Calu3 (cell line): ENCODE measurements at places on chromosomes 7 and 10. TPM values are rescaled to one million over a fixed set of nuclear protein-coding genes. Genes with fewer than 3 reads are reported as not detected.

DNA sequence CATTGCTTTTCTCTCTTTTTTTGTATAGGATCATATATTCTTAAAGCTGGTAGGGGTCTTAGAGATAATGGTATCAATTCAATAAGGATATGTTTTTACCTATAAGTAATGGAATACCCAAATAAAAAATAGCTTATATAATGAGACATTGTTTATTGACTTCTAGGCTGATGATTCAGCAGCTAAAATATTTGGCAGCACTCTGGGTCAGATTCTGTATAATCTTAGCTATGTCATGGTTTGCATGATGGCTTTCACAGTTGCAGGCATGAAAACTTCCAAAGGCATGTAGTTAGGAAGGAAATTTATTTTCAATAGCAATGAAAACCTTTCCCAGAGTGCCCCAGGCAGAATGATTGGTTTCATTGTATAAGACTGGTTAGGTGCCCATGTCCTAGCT lies 32.1 kb upstream of the A1CF start:
- H3K27ac ChIP-seq, result no peak overlapping the region
- no peak for DNase-seq
- no peaks in the 10 kb centered on the region for H3K4me1 ChIP-seq
- H3K27me3 ChIP-seq, result peaks cover 13% of the 10 kb centered on the region
- no peaks in the 10 kb centered on the region for H3K36me3 ChIP-seq

DNA sequence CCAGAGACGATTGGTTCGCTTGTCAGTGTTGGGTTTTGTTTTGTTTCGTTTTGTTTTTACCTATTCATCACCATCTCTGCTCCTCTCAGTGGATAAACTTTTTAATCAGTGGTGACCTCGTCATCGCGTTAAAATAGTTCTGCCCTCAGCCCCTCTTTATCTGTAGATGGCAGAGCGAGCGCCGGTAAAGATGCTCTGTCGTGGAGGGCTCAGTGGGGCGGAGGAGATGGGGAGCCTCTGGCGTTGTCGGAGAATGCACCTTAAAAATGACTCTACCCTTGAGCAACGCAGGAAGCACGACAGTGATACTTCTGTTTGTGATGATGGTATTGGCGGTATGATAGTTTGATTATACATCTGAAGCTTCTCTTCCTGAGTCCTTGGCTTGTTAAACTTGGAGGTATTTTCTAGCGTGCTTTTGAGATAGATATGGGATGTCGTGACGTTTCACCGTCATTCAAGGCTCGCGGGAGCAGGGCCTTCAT lies 554 bp downstream of the CSGALNACT2 start:
- peaks cover 38% of the 10 kb centered on the region for H3K36me3 ChIP-seq
- peaks cover 17% of the 10 kb centered on the region for H3K27me3 ChIP-seq
- no peak for DNase-seq

- no peak overlapping the region for H3K27ac ChIP-seq
- peaks cover 14% of the 10 kb centered on the region for H3K4me1 ChIP-seq
- DNase-seq, result no peak
- H3K27me3 ChIP-seq, result no peaks in the 10 kb centered on the region
- no peaks in the 10 kb centered on the region for H3K36me3 ChIP-seq
- no peak overlapping the region for H3K4me3 ChIP-seq
Observed at GRCh38 chr10:52645187-52645758, 127.3 kb downstream of the MBL2 start.

DNA sequence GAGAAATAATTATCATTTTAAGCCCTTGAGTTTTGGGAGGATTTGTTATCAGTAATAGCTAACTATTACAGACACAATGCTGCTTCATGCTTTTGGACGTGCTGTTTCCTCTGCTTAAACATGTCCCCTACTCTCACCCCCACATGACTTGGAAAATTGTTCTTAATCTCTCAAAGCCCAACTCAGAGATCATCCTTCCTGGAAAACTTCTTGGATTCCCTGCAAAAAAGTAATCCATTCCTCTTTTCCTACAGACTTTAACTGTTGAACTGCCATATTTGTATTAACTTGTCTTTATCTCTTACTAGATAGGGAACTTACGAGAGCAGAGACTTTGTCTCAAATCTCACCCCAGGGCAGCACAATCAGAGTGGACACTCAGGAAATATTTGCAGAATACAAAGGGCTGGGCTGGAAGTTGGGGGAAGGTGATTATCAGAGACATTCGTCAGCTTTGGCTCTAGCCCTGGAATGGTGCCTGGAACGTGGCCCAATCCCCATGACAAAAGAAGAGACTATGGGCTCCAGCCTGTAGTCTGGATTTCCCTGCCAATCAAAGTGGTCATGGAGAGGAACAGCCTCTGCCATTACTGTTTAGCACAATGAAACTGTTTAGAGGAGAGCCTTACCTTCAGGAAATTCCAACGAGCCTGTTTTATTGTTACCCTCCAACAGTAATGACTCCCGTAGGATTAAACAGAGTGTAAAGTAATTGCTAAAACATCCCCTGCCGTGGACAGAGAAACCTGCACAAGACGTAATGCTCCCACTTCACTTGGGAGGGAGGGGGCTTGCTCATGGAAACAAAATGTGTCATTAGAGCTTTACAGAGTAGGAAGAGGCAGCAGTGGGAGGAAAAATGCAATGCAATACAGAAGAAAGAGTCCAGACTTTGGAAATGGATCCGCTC lies 140.4 kb upstream of the AUTS2 start:
- no peak overlapping the region for H3K27ac ChIP-seq
- no peak overlapping the region for H3K4me3 ChIP-seq
- DNase-seq, result no peak
- H3K36me3 ChIP-seq, result no peaks in the 10 kb centered on the region

DNA sequence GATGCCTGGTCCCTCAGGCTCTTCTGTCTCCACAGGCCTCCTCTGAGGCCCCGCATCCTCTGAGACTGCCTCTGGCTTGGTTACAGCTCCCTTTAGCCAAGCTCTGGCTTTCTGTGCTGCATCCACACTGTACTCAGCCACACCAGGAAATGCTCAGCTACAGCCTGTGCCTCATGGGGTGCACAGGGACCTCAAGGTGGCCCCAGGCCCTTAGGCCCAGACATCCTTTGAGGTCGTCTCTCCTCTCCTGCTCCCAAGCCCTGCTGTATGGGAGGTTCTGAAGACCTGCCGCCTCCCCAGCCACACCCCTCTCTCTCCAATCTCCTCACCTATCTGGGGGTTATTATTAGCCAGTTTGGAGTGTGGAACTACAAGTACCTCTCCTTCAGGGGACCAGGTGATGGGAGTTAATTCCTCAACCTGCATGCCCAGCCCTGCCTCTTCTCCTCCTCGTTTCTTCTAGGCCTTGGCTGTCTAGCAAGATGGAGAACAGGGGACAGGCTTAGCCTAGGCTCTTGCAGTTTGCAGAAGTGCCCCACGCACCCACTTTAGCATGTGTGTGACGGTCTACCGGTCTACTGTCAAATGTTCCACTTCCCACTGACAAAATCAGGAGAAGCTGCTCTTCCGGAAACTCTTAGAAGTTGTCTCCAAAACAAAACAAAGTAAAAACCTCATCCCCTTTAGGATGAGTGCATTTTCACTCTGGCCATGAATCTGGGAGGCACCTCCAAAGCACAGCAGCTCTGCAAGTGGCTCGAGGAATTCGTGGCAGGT lies 64.0 kb upstream of the WAC start:
- H3K4me3 ChIP-seq, result no peak overlapping the region
- no peak for DNase-seq
- H3K27me3 ChIP-seq, result no peaks in the 10 kb centered on the region
- H3K36me3 ChIP-seq, result no peaks in the 10 kb centered on the region
- H3K4me1 ChIP-seq, result peaks cover under 1% of the 10 kb centered on the region
- no peak overlapping the region for H3K27ac ChIP-seq

GRCh38 chr7:77714195-77714594 lies 17.9 kb downstream of the RSBN1L start:
- H3K36me3 ChIP-seq, result peaks cover 5% of the 10 kb centered on the region
- DNase-seq, result no peak
- no peak overlapping the region for H3K4me3 ChIP-seq

DNA sequence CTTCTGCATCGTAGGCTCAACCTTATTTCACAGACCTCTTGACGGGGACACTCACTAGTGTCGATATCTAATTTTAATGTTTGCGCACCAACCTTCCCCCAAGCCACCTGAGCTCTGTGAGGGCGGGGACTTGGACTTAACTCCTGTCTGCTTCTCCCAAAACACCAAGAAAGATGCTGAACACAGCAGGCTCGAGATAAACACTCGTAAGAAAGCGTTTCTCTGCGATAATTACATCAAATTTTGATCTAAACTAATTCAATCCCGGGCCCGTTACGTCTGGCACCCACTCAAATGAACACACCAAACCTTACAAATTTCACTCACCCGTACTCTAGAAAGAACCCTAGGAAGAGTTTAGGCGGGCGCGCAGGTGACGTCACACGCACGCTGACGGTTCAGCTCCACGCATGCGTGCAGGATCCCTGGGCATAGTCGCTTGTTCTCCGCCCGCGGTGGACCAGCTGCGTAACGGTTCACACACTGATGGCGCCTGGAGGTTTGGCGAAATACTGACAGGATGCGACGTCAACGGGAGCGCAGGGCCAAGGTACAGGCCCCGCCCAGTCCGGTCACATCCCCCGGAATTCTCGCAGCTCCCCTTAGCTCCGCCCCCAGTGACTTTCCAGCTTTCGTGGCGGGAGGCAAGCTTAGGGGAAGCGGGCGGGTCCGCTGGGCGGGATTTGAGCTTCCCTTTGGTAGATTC lies at the start of gene POT1:
POT1 (minus strand) TSS at position 359 of the 706 bp plus-strand sequence. CDS start 32,652 bp downstream, outside the sequence.
- H3K4me1 ChIP-seq, result peaks cover 13% of the 10 kb centered on the region
- peak within 1 kb of the TSS; percentile 97 for H3K4me3 ChIP-seq
- peak; percentile 97 for DNase-seq
- peak within 1 kb of the TSS; percentile 97 for H3K27ac ChIP-seq

DNA sequence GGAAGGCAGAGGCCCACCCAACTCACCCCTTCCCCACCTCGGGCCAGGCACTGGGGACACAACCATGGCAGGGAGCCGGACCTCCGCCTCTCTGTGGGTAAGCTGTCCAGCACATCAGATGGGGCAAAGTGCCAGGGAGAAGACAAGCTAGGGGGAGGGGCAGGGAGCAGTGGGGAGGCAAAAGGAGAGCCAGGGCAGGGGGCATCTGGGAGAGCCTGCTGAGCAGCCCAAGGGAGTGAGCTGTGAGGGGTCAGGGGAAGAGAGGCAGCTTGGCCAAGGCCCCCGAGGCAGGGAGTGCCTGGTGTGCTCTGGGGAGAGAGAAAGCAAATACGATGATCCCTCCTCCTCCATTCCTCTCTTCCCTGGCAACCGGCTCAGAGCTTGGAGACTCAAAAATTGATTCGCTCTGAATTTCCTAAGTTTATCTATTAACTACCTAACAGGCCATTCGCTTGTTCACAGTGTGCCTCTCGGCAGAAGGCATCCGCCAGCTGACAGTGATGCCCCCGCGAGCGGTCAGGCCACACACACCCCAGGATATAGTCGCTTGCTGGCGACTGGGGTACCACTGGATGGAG lies 4.5 kb downstream of the CAMK2B start:
- H3K36me3 ChIP-seq, result peaks cover 4% of the 10 kb centered on the region
- no peak overlapping the region for H3K4me3 ChIP-seq
- peaks cover 77% of the 10 kb centered on the region for H3K27me3 ChIP-seq
- no peaks in the 10 kb centered on the region for H3K4me1 ChIP-seq

DNA sequence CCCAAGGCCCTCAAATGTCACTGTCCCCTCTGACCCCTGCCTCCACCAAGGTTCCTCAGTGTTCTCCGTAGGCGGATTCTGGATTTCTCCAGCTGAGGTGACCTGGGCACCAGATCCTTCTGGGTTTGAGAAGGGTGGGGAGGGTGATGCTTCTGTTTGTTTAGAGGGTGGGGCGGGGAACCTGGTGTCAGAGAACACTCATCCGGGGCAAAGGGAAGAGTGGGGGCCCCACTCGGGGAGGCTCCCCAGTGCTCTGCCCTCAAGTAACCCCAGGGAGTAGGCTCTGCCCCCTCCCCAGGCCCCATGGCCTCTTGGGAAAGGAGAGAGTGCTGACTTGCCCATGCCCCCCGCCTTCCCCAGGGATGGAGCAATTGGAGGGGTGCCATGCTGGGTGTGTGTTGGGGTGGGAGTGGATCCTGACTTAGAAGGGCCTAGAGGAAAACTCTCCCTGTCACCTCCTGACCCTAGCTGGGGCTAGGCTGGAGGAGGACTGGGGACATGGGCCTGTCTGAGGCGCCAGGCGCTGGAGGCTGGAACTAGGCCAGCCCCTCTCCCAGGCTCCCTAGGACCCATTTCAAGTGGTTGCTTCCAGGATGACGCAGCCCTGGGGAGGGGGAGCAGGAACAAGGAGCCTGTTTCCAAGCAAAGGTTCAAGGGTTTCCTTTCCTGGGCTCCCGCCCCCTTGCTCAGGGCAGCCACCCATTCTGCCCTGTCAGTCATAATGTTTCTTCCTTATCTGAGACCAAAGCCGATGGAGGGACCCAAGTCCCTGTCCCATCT lies 27.9 kb downstream of the KAZALD1 start:
- no peak for DNase-seq
- no peak overlapping the region for H3K27ac ChIP-seq
- H3K27me3 ChIP-seq, result peaks cover 64% of the 10 kb centered on the region
- H3K4me3 ChIP-seq, result no peak overlapping the region
- H3K4me1 ChIP-seq, result peaks cover 10% of the 10 kb centered on the region

DNA sequence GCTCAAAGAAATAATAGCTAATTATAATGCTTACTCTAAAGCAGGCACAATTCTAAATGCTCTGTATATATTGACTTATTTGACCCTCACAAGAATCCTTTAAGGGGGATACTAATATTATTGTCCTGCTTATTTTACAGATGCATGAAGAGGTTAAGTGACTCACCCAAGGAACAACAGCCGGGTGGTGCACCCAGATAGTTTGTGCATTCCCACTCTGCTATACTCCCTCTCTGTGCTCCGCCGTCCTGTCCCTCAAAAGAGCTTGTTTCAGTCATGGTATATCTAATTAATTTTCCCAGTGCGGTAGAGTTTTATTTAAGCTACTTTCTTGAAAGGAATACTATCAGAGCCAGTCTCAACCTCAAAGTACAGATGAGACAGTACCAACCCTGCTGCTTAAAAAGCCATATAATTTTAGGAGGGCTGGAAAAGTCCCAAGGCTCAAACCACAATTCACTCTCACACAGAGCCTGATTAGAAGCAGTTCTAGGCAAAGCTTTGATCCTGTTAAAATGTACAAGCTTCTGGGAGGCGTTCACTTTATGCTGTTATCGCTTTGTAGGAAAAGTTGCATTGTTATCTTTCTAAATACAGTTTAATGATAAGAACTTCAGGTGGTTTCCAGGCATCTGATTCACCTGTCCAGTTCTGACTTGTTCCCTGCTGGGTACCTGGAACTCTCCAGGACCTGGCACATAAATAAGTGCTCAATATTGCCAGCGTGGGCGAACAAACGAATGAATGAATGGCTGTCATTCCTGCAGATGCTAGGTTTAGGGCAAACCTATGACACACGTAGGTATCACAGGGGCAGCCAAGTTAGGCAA lies 261.5 kb upstream of the KLF14 start:
- H3K36me3 ChIP-seq, result peaks cover 17% of the 10 kb centered on the region
- H3K27me3 ChIP-seq, result no peaks in the 10 kb centered on the region
- DNase-seq, result no peak
- peaks cover 63% of the 10 kb centered on the region for H3K4me1 ChIP-seq

RBP3 gene
- total RNA-seq, result not detected in 2 replicates

MYOF gene
- total RNA-seq, result 468 and 474 TPM in 2 replicates

CPN1 gene
- not detected in 2 replicates for total RNA-seq
